ENCODE measurements at places on chromosomes 11 and 22. TPM values are rescaled to one million over a fixed set of nuclear protein-coding genes. Genes with fewer than 3 reads are reported as not detected.

- no peak for DNase-seq
These were observed 629 bp downstream of the CCKBR start for GRCh38 chr11:6260207-6260726.

DNA sequence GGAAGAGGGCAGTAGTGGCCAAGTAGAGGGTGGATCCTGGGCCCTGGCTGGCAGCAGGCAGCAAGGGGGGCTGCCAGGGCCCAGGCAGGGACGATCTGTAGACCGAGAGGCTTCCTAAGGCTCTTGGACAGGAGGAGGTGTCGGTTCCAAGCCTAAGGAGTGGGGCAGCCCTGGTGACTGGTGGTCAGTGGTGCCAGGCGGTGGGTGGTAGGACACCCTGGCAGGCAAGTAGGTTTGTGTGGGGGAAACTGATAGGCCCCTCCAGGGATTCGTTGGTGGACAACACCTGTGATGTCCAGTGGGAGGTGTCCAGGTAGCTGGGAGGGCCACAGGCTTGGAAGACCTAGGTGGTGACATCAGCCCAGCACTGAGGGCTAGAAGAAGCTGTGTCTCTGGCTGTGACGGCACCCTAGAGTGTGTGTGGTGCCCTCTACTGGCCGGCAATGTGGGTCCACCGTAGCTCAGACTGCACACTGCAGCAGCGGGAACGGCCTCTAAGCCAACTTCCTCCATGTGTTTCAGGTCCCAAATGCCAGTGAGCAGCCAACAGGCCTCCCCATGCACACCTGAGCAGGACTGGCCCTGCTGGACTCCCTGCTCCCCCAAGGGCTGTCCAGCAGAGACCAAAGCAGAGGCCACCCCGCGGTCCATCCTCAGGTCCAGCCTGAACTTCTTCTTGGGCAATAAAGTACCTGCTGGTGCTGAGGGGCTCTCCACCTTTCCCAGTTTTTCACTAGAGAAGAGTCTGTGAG lies 9.4 kb upstream of the SAMM50 start:
- DNase-seq: peak; percentile 64

- DNase-seq: no peak
These were observed 570.3 kb upstream of the ANO5 start for GRCh38 chr11:21622566-21622965.

Gene STK33
- 1.1 TPM for total RNA-seq

Gene OR52I1
- not detected for total RNA-seq

Gene KCNJ11
- not detected for total RNA-seq
